ENCODE measurements at places on chromosomes 6 and 20.
A peak's percentile ranks its signal among the peaks of the same experiment; 100 is the strongest.

DNA sequence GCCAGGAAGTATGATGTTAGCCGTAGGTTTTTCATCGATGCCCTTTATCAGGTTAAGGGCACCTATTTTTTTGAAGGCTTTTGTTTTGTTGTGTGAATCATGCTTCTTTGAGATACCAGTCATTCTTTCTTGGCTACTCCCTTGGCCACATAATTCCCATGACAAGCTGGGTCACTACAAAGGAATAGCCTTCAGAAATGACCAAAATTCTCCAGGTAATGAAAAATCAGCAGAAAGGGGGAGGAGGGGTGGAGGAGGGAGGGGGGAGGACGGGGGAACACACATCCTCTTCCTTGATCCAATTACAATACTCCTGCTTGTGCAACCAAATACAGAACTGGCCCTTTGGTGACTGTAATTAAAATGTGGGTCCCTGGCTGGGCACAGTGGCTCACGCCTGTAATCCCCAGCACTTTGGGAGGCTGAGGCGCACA is 21.7 kb upstream of the TGM2 start:
- no peaks in the 10 kb centered on the region for H3K36me3 ChIP-seq
- H3K4me3 ChIP-seq, result no peak overlapping the region
- no peak for DNase-seq
- peaks cover 1% of the 10 kb centered on the region for H3K4me1 ChIP-seq
- no peak overlapping the region for H3K27ac ChIP-seq

DNA sequence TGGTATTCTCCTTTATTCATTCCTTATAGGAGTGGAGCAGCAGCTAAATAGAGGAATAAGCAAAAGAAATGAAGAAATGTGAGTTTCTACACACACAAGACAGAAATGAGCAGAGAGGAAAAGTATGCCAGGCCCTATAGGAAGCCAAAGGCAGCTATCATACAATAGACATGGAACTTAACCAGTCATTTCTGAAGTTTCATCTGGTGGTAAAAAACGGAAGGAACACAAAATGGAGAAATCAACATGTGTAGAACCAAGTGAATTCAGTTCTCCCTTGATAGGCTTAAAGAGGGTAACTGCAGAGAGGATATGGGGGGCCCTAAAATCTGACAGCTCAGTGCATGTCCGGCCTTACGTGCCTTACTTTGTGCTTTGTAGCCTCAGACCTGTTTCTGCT is 44.6 kb downstream of the TSBP1 start:
- no peaks in the 10 kb centered on the region for H3K36me3 ChIP-seq
- no peak overlapping the region for H3K4me3 ChIP-seq
- H3K27me3 ChIP-seq, result peaks cover 3% of the 10 kb centered on the region
- no peak for DNase-seq
- H3K4me1 ChIP-seq, result no peaks in the 10 kb centered on the region
- no peak overlapping the region for H3K27ac ChIP-seq

- H3K27ac ChIP-seq, result no peak overlapping the region
- DNase-seq, result peak; percentile 64
- H3K27me3 ChIP-seq, result no peaks in the 10 kb centered on the region
- peaks cover 5% of the 10 kb centered on the region for H3K4me1 ChIP-seq
Measured at GRCh38 chr6:30219244-30219643, 6.0 kb upstream of the TRIM26 start.

GRCh38 chr20:49542514-49542991 is 25.4 kb downstream of the PTGIS start:
- peaks cover 62% of the 10 kb centered on the region for H3K36me3 ChIP-seq
- H3K27me3 ChIP-seq, result no peaks in the 10 kb centered on the region
- no peak overlapping the region for H3K27ac ChIP-seq

DNA sequence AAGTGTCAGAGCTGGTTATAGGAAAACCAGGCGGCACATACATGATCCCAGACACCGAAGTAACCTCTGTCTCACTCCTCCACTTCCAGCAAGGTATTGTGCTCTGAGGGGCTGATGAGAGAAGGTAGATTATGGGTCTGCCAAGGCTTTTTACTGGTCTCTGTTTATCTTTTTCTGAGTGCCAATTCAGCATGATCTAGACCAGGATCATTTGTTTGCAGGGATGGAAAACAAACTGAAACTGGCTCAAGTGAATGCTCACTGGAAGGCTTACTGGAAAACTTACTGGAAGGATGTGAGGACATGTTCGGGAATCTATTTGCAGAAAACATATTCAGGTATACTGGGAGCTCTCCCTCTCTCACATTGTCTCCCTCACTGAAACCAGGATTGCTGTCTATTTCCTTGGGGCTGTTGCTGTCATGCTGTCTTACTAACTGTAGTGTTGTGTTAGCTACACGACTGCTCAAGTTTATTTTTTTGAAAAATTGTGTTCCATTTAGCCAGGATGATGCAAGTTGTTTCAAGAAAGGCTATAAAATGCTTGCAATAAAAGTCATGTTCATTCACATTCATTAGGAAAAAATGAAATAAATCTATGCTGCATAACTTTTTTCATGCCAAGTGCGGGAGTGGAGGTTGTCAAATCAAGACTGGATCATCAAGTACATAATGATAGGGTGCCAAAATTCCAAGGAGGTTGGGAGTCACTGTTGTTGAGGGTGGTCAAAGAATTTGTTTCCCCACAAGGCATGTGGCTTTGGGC is 37.0 kb downstream of the KLHL31 start:
- peaks cover 16% of the 10 kb centered on the region for H3K27me3 ChIP-seq
- no peaks in the 10 kb centered on the region for H3K36me3 ChIP-seq
- no peak overlapping the region for H3K27ac ChIP-seq
- no peaks in the 10 kb centered on the region for H3K4me1 ChIP-seq
- H3K4me3 ChIP-seq, result peak overlapping the region; percentile 34

GRCh38 chr6:138909975-138910374 is 78.1 kb downstream of the REPS1 start:
- H3K27me3 ChIP-seq, result no peaks in the 10 kb centered on the region
- H3K4me3 ChIP-seq, result no peak overlapping the region
- H3K36me3 ChIP-seq, result peaks cover 95% of the 10 kb centered on the region

GRCh38 chr6:12968839-12969558 is 252.4 kb downstream of the PHACTR1 start:
- no peak for DNase-seq
- H3K4me1 ChIP-seq, result peaks cover 1% of the 10 kb centered on the region
- no peaks in the 10 kb centered on the region for H3K36me3 ChIP-seq
- H3K27me3 ChIP-seq, result no peaks in the 10 kb centered on the region
- H3K4me3 ChIP-seq, result no peak overlapping the region
- H3K27ac ChIP-seq, result no peak overlapping the region

DNA sequence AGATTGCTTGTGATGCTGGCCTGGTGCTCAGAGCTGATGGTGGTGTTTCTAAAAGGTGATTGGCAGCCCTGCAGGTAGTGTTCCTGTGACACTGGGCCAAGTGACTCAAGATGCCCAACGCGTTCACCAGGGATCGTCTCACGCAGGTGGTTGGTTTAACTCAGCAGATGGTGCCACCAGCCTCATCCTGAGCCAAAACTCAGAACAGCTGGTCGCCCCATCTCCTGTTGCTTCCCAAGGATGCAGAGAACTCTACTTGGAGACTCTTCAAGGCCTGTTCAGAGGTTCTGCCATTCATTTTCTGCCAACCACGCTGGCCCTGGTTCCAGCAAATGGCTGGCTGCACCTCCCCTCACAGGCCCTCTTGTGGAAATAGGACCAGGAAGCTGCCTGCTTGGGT is 394.4 kb downstream of the CDH26 start:
- H3K4me1 ChIP-seq, result no peaks in the 10 kb centered on the region
- no peaks in the 10 kb centered on the region for H3K27me3 ChIP-seq
- H3K27ac ChIP-seq, result no peak overlapping the region
- DNase-seq, result no peak
- H3K36me3 ChIP-seq, result no peaks in the 10 kb centered on the region

DNA sequence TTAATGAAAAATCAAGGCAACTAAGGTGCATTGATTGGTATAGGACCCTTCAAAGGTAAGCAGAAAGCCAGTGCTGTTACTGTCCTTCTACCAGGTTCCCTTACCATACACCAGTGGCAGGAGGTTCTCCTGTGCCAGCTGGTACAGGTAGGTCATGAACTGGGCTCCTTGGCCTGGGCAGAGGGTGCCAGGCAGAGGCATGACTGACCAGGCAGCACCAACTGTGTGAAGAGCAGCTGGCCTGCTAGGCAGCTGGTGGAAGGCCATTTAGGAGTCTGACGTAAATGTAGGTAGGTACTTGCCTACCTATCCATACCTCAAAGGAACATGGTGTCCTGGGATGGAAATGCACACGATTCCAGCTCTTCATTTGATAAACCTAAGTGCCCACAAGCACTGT is 23.3 kb downstream of the PCNA start:
- H3K36me3 ChIP-seq, result peaks cover 21% of the 10 kb centered on the region
- no peak for DNase-seq
- no peak overlapping the region for H3K27ac ChIP-seq
- no peak overlapping the region for H3K4me3 ChIP-seq
- no peaks in the 10 kb centered on the region for H3K4me1 ChIP-seq
- no peaks in the 10 kb centered on the region for H3K27me3 ChIP-seq

GRCh38 chr6:54559136-54559535 is 250.9 kb downstream of the TINAG start:
- H3K27ac ChIP-seq, result no peak overlapping the region
- H3K4me1 ChIP-seq, result no peaks in the 10 kb centered on the region
- H3K27me3 ChIP-seq, result no peaks in the 10 kb centered on the region
- H3K4me3 ChIP-seq, result no peak overlapping the region

GRCh38 chr6:125312478-125312877 is 10.7 kb upstream of the HDDC2 start:
- no peaks in the 10 kb centered on the region for H3K4me1 ChIP-seq
- no peak for DNase-seq
- H3K36me3 ChIP-seq, result no peaks in the 10 kb centered on the region
- H3K27me3 ChIP-seq, result no peaks in the 10 kb centered on the region
- no peak overlapping the region for H3K27ac ChIP-seq

GRCh38 chr6:20608356-20608755 is 74.1 kb downstream of the CDKAL1 start:
- no peak overlapping the region for H3K27ac ChIP-seq
- H3K36me3 ChIP-seq, result no peaks in the 10 kb centered on the region
- DNase-seq, result no peak
- no peak overlapping the region for H3K4me3 ChIP-seq
- peaks cover 1% of the 10 kb centered on the region for H3K4me1 ChIP-seq

DNA sequence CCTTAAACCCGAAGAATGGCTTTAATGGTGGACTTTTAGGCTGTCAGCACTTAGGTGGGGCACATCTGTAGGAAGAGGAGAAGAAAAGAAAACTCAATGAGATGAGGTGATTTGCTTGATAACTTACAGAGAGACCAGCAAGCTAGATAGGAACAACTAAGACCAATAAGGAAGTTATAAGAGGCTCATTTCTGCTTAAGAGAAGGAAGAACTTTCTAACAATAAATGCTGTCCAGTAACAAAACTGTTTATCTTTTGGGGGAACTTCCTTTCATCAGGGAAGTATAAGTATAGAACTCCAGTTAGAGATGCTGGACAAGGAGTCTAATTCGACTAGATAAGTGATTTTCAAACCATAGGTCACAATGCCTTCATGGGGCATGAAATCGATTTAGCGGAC is 107.2 kb upstream of the SIRPA start:
- H3K4me1 ChIP-seq, result no peaks in the 10 kb centered on the region
- no peak for DNase-seq
- peaks cover 66% of the 10 kb centered on the region for H3K27me3 ChIP-seq
- H3K27ac ChIP-seq, result no peak overlapping the region
- H3K36me3 ChIP-seq, result no peaks in the 10 kb centered on the region
- no peak overlapping the region for H3K4me3 ChIP-seq

DNA sequence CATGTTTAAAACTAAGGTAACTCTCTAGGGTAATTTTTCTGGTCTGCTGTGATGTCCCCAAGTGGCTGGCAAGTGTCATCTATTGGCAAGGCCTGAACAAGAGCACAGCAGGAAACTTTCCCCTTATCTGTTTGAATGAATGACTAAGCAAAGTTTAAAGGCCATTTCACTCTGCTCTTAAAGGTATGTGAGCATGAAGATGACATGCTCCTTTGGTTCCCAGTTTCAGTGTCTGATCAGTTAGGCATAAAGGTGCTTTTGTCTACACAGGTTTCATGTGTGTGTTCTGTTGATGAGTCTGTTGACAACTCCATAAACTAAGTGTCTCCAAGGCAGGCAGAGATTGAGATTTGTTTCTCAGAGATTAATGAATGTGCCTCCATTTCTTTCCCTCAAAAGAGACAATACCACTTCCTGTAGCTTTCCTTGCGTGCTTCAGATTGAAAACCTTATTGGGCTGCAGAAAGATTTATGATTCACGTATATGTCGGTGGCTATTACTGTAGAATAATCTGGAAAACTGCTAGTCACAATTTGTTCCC is 83.9 kb downstream of the MAP3K7 start:
- H3K36me3 ChIP-seq, result no peaks in the 10 kb centered on the region
- no peak overlapping the region for H3K4me3 ChIP-seq
- H3K4me1 ChIP-seq, result no peaks in the 10 kb centered on the region
- DNase-seq, result no peak
- no peaks in the 10 kb centered on the region for H3K27me3 ChIP-seq

GRCh38 chr6:105036351-105036750 is 79.4 kb downstream of the LIN28B start:
- no peak for DNase-seq
- no peaks in the 10 kb centered on the region for H3K36me3 ChIP-seq
- no peak overlapping the region for H3K27ac ChIP-seq
- no peaks in the 10 kb centered on the region for H3K27me3 ChIP-seq
- H3K4me3 ChIP-seq, result no peak overlapping the region

DNA sequence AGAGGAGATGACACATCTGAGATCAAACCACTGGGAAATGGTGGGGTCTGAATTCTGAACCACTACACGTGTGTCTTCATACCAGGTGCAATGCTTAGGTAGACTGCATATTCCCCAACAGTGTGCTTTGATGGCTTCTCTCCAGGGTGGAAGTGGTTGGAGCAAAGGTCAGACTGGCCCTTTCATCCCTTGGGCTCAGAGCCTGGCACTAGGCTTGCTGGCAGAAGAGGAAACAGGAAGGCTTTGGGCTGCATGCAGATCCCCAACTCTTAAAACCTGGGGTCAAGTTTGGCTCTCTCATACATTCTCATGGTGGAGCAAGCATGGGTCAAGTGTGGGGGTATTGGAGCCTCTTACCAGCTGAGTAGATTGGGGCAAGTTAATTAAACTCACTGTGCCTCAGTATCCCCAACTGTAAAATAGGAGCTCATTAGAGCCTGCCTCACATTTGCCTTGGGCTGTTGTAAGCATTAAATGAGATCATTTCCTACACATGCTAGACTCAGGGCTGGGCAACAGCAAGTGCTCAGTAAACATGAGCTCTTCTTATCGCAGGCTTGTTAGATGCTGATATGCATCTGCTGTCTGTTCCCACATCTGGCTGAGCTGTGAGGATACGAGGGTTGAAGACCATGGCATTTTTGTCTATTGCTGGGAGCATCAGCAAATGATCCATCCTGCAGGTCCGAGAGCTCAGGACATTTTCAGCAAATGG is 51.6 kb upstream of the FAM83D start:
- no peak overlapping the region for H3K27ac ChIP-seq
- DNase-seq, result no peak
- no peaks in the 10 kb centered on the region for H3K4me1 ChIP-seq
- H3K4me3 ChIP-seq, result no peak overlapping the region
- no peaks in the 10 kb centered on the region for H3K36me3 ChIP-seq
- H3K27me3 ChIP-seq, result peaks cover 55% of the 10 kb centered on the region

GRCh38 chr6:4018924-4019236 is 60.1 kb downstream of the FAM217A start:
- no peaks in the 10 kb centered on the region for H3K4me1 ChIP-seq
- peak overlapping the region; percentile 8 for H3K4me3 ChIP-seq
- no peak for DNase-seq

All from mesenchymal stem cell (in vitro differentiated cells and primary cell).